ENCODE measurements at places on chromosomes 6 and 20.

- DNase-seq: no peak
These were observed 11.9 kb downstream of the SULF2 start for GRCh38 chr20:47773371-47773786.

DNA sequence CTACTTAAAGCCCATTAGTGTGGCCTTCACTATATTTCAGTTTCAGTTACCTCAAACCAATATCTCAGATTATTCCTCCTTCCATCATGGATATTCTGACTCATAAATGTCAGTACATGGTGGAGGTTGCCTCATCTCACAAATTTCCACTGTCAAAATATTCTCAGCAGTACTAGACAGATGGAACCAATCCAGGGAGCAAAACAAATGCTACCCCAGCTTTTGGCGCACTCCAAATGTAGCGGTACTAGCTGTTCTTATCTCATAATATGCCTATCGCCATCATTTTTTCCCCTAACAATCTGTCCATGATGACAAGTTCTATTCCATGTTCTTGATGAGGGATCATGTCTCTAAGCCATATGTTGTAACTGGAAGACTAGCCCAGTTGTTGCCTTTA, 1026.1 kb downstream of the KIF16B start:
- no peak for DNase-seq

- no peak for DNase-seq
These were observed 118.2 kb upstream of the GJE1 start for GRCh38 chr6:142014515-142014914.

DNA sequence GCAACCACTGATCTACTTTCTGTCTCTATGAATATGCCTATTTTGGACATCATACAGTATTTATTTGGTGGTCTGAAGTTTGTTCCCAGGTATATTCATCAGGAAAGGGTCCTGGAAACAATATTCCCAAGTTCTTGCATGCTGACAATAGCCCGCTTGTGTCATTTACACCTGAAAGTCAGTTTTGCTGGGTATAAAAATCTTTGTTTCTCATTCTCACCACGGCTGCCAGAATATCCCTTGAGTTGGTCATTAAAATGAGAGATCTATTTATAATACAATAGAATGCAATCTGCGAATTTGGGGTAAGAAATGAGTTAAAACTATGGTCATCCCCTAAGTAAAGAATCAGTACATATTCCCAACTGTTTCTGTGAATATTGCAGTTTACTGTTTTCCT, 79.0 kb downstream of the MAN1A1 start:
- DNase-seq: no peak

DNA sequence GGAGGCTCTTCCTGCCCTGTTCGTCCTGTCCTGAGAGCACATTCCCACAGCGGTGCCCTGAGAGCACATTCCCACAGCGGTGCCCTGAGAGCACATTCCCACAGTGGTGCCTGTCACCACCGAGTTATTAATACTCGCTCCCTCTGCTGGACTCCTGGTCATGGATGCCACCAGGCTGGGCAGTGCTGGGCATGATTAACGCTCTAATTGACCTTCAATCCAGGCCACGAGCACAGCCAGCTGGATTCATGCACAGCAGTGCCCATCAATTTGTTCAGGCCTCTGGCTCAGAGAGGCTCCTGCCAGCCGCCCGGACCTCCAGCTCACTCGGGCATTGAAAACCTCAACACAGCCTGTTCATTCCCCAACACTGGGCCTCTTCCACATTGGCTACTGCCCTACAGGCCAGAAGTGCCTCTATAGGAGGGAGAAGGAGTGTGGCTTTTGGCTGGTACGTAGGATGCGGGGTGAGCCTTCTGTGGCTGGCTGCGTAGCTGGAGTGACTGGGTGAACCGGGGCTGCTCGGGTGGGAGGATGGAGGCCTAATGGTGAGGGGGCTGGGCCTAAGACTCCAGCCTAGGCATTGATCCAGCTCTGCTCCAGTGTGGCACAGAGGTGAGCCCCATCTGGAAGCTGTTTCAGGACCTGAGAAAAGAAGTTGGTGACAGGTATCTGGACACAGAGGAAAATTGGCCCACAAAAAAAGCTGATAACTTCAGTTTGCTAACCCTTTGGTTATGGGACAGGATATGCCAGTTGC, 9.3 kb downstream of the IP6K3 start:
- no peak for DNase-seq

DNA sequence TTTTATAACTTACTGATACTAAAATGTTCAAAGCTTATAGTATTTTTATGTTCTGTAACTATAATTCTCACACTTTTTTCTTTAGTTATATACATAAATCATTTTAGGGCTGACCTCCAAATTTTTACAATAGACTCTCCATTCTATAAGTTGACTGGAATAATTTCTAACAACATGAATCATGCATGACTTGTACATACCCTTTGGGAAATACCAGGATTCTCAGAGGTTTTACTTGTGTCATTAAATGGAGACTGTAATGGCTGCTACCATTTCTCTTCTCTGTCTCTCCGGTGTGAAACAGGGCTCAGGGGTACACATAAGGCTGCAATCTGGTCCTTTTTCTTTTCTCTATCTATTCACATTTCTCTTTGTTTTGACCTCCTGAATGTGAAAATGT, 222.2 kb upstream of the FLRT3 start:
- no peak for DNase-seq

Data from nephron progenitor cell (in vitro differentiated cells).